ENCODE measurements at places on chromosomes 12 and 14.

- DNase-seq: no peak
These were observed 275.3 kb downstream of the CCER1 start for GRCh38 chr12:90679674-90680073.

GRCh38 chr14:64645220-64645892 lies 58.9 kb upstream of the PLEKHG3 start:
- DNase-seq: no peak

DNA sequence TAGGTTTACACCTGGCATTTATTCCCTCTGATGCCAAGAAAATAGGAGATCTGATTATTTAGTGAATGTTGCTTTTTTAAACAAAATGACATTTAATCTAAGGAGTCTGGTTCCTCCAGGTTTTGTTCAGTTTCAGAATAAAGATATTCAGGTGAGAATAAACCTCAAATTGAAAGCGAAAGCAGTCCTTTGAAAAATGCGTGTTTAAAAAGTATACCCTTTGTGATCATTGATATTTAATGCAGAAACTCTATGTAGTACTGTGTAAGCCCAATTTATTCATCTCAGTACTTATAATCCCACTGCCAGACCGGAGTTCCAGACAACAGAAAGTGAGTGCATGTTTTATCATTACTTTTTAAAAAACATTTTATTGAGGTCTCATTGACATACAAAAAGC lies 210.2 kb downstream of the KCNC2 start:
- no peak for DNase-seq

DNA sequence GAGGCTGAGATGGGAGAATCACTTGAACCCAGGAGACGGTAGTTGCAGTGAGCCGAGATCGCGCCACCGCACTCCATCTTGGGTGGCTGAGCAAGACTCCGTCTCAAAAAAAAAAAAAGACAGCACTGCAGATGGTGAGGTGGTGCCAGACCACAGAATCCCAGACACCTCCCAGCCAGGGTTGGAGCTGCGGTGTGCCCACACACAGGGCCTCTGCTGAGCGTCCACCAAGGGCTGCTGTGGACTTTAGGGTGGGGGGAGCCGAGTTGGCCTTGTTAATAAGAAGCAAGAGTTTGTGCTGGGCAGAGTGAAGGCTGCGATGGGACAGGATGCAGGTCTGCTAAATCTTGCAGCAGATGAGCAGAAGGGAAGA lies 14.2 kb downstream of the KMT5A start:
- no peak for DNase-seq

GRCh38 chr14:58666737-58667136 lies 29.0 kb downstream of the DACT1 start:
- no peak for DNase-seq
